Breast epithelium (tissue), 4 donors: ENCODE measurements at places on chromosomes 3 and 15. TPM values are rescaled to one million over a fixed set of nuclear protein-coding genes. Genes with fewer than 3 reads are reported as not detected.

DNA sequence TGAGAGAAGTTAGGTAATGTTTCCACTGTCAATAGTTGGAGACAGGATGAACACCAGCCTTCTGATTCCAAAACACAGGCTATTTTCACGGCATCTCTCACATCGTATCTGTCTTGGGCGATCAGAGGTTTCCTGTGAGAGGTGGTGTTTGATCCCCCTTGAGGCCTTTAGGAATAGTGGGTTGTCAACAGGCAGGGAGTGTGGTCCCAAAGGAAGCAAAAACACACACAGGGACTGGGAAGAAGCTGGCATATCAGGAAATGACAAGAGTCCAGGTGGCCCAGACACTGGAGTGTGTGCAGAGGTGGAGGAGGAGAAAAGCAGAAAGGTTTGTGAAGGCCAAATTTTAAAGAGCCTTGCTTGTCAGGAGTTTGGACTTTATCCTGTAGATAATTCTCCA is 6.6 kb upstream of the MAGEF1 start:
- no peak for DNase-seq

- DNase-seq: no peak
Observed at GRCh38 chr15:37756407-37756806, 178.0 kb upstream of the TMCO5A start.

- no peak for DNase-seq
Observed at GRCh38 chr3:188830893-188831292, 340.9 kb upstream of the TPRG1 start.

P2RY14 gene
- total RNA-seq: 3.3 TPM

GRCh38 chr3:66154444-66154861 is 66.3 kb upstream of the SLC25A26 start:
- DNase-seq: no peak
